Prostate gland (tissue), 2 donors: ENCODE measurements at places on chromosomes 3 and 15. TPM values are rescaled to one million over a fixed set of nuclear protein-coding genes. Genes with fewer than 3 reads are reported as not detected.

DNA sequence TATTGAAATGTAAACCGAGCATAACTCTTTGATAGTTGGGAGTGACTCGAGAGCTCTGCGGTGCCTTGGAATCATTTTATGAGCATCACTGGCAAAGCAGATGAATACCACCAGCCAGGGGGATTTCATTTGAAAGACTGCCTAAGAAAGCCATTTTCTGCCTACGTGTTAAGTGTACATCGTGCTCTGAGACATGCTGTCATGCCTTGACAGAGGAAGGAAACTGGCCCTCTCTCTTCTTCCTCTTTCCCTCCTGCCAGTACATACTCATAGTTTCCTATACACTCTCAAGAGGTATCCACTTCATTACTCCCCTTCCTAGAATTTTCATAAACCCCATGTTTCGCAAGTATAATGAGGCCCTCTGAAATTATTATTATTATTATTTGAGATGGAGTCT lies 8.8 kb downstream of the BCL2A1 start:
- no peak overlapping the region for H3K4me3 ChIP-seq
- no peaks in the 10 kb centered on the region for H3K36me3 ChIP-seq
- H3K4me1 ChIP-seq, result no peaks in the 10 kb centered on the region
- DNase-seq, result no peak
- no peak overlapping the region for H3K27ac ChIP-seq

GRCh38 chr3:101722394-101723173 lies 1.8 kb upstream of the CEP97 start:
- H3K4me3 ChIP-seq, result no peak overlapping the region
- H3K4me1 ChIP-seq, result no peaks in the 10 kb centered on the region
- no peaks in the 10 kb centered on the region for H3K27me3 ChIP-seq

DNA sequence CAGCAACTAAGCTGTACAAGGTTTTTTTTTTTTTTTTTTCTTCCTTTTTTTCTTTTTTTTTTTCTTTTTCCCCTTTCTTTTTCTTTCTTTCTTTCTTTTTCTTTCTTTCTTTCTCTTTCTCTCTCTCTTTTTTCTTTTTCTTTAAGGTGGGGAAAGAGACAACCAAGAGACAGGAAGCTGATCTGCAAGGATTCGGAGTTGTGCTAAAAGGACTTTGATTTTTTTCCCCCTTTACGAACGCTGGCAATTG lies 148 bp downstream of the RBMS3 start:
- H3K27me3 ChIP-seq, result no peaks in the 10 kb centered on the region
- peak overlapping the region; percentile 79 for H3K27ac ChIP-seq
- peak overlapping the region; percentile 42 for H3K4me3 ChIP-seq

- H3K4me3 ChIP-seq, result no peak overlapping the region
- no peaks in the 10 kb centered on the region for H3K36me3 ChIP-seq
- H3K4me1 ChIP-seq, result no peaks in the 10 kb centered on the region
- H3K27me3 ChIP-seq, result no peaks in the 10 kb centered on the region
- H3K27ac ChIP-seq, result no peak overlapping the region
Measured at GRCh38 chr3:150342896-150343467, 65.1 kb upstream of the TSC22D2 start.

GRCh38 chr3:34078418-34078817 lies 280.0 kb downstream of the PDCD6IP start:
- no peaks in the 10 kb centered on the region for H3K36me3 ChIP-seq
- H3K4me1 ChIP-seq, result no peaks in the 10 kb centered on the region
- H3K4me3 ChIP-seq, result no peak overlapping the region
- H3K27me3 ChIP-seq, result no peaks in the 10 kb centered on the region
- DNase-seq, result no peak

DNA sequence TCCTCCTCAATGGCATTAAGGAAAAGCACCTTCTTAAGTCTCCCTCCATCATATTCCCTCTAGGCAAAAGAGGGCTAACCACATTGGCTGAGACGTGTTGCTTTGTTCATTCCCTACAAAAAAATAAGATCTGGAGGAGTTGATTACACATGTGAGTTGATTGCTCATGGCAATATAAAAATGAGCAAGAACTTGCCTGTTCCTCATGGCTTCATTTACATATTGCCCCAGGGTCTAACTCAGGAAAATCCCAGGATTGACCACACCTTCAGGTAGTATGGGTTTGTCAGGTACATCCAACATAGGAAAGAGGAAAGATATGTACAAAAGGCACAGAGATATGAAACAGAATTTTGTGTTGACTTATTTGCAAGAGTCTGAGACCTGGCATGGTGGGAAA lies 35.5 kb downstream of the NFKBIZ start:
- H3K36me3 ChIP-seq, result no peaks in the 10 kb centered on the region
- no peaks in the 10 kb centered on the region for H3K27me3 ChIP-seq
- no peak overlapping the region for H3K27ac ChIP-seq
- no peak for DNase-seq
- H3K4me1 ChIP-seq, result peaks cover under 1% of the 10 kb centered on the region

The VGLL4 gene
- total RNA-seq, result 87.2 TPM

The GPR62 gene
- total RNA-seq, result 0.41 TPM
